CD4-positive, alpha-beta T cell (primary cell): ENCODE measurements at places on chromosomes 3 and 15.
A peak's percentile ranks its signal among the peaks of the same experiment; 100 is the strongest.

DNA sequence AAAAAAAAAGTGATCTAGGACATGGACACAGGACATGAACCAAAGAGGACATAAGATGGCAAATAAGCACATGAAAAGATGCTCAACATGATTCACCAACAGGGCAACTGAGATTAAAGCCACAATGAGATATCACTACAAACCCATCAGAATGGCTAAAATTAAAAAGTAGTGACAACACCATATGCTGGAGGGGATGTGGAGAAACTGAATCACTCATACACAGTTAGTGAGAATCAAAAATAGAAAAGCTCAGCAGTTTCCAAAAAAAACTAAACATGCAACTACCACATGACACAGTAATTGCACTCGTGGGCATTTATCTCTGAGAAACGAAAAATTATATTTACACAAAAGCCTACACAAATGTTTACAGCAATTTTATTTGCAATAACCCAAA is 27.9 kb upstream of the ACKR4 start:
- DNase-seq: no peak

DNA sequence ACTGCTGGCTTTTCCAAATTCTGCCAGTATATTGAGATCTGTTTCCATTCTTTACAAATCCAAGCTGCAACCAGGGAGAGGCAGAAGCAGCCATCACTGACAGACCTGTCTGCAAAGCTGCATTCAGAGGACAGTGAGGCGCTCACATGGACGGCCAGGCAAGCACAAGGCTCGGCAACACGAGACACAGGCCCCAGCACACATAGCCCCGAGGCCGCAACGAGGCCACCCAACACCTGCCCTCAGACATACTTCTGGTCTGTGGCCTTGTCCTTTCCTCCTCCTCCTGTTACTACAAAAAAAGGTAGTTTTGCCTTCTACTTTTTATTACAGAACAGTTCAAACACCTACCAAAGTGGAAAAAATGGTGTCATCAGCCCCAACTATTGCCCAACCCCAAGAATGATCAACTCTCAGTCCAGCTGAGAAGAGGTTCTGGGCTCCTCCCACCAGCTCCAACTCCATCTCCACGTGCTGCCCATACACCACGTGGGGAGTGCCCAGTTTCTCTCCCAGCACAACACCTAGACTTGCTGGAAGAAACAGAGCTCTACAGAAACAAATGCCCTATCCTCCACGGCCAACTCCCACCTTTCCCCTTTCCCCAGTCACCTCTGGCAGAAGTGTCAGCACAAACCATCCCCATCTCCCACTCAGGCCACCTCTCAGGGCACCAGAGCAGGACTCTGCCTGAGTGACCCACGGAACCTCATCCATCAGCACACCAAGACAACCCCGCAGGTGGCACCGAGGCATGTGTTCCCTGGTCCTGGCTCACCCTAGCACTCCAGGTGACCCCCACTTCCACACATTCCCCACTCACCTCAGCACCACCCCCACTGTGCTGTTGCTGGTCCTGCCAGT is 7.4 kb downstream of the ZXDC start:
- DNase-seq: no peak

GRCh38 chr15:95733931-95734330 is 596.6 kb upstream of the NR2F2 start:
- peak; percentile 14 for DNase-seq

GRCh38 chr3:41405466-41405865 is 206.2 kb downstream of the CTNNB1 start:
- DNase-seq: no peak

GRCh38 chr3:61824553-61825135 is 263.3 kb downstream of the PTPRG start:
- DNase-seq: no peak

DNA sequence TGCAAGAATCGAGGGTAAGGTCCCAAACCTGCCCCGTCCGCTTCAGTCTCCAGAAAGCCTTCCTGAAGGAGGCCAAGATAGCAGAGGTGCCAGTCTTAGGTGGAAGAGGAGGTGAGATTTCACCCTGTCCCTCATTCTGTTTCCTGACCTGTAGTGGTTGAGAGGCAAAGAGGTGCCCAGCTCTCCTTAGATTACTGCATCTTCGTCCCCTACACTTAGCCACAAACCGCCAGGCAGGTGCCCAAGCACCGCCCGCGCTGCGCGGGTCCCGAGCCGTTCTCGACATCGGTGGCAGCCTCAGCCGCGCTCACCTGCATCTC is 23.8 kb upstream of the POLG start:
- no peak for DNase-seq

- no peak for DNase-seq
These were observed 83.2 kb upstream of the ATP10A start for GRCh38 chr15:25946241-25946805.

GRCh38 chr3:183868796-183869195 is 15.9 kb downstream of the PARL start:
- DNase-seq: no peak

DNA sequence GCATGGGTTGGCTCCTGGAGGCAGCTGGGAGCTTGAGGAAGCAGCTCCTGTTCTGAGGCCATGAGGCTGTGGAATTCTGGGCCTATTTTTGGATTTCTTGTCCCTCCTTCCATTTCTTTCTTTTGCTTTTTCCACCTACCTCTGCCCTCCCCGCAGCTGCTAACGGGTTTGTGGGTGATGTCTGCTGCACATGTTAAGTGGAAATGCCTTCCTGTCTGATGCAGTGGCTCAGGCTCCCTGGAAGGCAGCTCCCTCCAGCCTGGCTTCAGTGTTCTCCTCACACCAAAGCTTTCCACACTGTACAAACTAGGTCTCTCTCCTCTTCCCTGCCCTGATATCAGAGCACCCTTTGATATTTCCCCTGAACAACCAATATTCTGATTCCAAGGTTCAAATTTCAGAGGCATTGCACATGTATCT is 33.8 kb upstream of the ESYT3 start:
- DNase-seq: no peak

GRCh38 chr3:124125315-124125714 is 133.4 kb upstream of the ROPN1 start:
- DNase-seq: no peak

GRCh38 chr3:53733446-53733845 is 112.8 kb downstream of the CHDH start:
- DNase-seq: no peak

DNA sequence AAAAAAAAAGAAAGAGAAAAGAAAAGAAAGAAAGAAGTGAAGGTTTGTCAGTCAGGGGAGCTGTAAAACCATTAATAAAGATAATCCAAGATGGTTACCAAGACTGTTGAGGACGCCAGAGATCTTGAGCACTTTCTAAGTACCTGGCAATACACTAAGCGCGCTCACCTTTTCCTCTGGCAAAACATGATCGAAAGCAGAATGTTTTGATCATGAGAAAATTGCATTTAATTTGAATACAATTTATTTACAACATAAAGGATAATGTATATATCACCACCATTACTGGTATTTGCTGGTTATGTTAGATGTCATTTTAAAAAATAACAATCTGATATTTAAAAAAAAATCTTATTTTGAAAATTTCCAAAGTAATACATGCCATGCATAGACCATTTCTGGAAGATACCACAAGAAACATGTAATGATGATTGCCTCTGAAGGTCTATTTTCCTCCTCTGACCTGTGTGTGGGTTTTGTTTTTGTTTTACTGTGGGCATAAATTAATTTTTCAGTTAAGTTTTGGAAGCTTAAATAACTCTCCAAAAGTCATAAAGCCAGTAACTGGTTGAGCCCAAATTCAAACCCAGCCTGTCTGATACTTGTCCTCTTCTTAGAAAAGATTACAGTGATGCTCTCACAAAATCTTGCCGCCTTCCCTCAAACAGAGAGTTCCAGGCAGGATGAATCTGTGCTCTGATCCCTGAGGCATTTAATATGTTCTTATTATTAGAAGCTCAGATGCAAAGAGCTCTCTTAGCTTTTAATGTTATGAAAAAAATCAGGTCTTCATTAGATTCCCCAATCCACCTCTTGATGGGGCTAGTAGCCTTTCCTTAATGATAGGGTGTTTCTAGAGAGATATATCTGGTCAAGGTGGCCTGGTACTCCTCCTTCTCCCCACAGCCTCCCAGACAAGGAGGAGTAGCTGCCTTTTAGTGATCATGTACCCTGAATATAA is 2.0 kb downstream of the B2M start:
- DNase-seq: no peak

DNA sequence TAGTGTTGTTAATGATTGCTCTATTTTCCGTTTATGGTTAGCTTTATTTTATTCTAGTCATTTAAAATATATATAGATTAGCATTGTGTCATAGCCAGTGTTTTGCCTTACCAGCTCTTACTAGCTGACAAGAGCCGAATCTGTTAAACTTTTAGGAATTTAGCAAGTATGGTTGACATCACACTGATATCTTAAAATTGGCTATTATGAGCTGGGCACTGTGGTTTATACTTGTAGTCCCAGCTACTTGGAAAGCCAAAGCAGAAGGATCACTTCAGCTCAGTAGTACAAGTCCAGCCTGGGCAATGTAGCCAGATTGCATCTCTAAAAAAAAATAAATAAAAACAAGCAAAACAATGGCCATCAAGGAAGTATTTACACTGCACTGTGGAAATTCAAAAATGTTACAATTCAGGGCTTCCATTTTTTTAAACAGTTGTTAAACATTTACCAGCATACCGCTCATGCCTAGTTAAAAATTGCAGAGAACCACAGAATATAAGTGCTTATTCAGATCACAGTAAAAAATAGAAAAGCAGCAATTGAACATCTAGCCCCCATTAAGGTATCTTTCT is 208.4 kb upstream of the CGNL1 start:
- no peak for DNase-seq

DNA sequence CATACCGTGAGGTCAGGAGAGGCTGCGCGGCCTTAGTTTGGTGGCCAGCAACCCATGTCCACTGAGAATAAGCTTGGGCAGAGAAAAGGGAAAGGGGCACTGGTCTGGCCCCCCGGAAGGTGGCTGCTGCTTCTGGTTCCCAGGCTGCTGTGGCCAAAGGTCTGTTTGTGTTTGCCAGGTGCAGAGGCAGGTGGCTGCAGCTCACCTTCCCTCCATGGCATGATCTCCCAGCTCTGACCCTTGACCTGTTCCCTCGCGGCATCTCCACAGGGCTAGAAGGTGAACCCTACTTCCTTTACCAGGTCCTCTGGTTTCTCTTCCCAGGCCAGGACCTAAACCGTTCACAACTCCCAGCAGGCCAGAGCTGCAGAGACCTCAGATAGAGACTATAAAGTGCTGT is 13.8 kb downstream of the VPS18 start:
- no peak for DNase-seq

DNA sequence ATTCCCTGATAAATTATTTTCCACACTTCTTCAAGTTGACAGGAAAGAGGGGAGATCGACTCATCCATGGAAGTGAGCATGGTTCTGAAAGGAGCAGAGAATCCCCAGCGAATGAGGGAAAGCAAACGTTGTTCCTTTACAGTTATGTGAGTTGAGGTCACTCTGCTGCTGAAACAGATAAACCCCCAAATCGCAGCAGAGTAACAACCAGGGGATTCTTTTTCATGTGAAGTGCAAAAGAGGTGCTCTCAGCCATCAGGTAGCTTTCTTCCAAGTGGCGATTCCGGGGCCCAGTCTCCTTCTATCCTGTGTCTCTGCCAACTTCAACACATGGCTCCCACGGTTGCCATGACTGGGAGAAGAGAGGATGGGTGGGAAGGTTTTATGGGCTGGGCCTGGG is 28.2 kb downstream of the MEX3B start:
- DNase-seq: no peak

DNA sequence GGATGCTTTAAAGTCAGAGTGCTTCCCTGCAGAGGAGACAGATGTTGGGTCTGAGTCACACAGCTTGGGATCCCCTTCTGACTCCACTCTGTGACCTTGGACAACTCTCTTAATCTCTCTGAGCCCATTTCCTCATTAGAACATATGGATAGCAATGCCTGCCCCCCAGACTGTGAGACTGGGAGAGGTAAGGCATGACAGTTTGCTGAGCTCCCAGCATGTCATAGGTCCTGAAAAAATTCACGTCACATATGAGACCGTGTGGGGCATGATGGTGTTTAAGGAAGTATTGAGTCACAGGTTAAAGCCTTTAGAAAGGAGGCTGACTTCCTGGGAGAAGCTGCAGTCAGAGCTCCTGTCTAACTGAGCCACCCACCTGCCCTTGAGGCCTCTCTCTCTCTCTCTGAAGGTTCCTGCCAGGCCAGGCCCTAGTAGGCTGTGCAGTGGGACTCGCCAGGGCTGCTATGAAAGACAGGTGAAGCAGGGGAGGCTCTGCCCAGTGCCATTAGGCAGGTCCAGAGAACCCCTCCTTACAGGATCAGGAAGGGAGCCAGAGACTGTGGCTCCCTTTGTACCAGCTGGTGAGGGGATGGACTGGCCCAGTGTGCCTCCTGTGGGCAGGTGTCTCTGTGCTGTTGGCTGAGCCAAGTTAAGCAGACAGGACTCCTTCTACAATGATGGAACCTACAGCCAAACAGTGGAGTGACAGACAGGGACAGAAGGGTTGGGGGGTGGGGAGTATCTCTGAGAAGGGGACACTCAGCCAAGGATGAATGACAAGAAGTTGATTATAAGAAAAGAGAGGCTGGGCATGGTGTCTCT is 19.5 kb upstream of the DOCK3 start:
- DNase-seq: no peak

GRCh38 chr3:74599564-74599963 is 14.9 kb downstream of the CNTN3 start:
- DNase-seq: no peak

GRCh38 chr3:156397534-156397933 is 157.4 kb downstream of the SSR3 start:
- DNase-seq: no peak

GRCh38 chr15:51267051-51267702 is 71.2 kb downstream of the CYP19A1 start:
- DNase-seq: no peak

GRCh38 chr15:64883997-64884511 is 27.6 kb upstream of the ANKDD1A start:
- DNase-seq: peak; percentile 65

DNA sequence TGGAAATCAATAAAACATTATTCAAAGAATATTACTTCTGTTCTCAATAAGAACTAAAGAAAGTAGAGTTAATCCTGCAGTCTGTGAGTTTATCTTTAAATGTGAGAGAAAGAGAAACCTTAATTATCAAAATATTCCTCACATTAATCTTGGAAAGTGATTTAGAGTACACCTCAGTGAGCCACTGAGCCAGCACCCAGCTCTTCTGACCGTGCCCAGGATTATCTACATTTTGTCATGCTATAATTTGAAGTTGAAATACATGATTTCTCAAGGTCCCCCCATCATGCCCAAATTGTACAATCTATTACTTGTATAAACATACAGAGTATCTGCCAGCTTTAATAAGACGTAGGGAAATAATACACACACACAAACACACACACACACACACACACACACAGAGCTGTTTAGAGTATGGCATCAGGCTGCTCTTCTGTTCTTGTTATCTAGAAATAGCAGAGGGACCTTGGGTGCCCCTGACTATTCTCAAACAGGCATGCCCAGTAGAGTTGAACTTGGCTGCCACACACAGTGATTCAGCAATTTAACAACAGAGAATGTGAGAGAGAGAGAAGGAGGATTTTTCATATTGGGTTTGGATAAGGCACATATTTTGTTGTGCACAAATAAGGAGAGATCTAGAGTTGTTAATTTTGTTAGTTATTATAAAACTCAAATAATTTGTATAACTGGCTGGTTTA is 74.4 kb downstream of the P2RY1 start:
- DNase-seq: no peak
